Stimulated activated CD8-positive, alpha-beta memory T cell treated with anti-CD3 and anti-CD28 coated beads, Interleukin-4, amount 100 ng/mL, for 1 hour (primary cell): ENCODE measurements at places on chromosomes 5 and 9.
A peak's percentile ranks its signal among the peaks of the same experiment; 100 is the strongest.

- no peak for DNase-seq
Observed at GRCh38 chr5:140551872-140552271, 4.4 kb downstream of the EIF4EBP3 start.

- DNase-seq, result no peak
Observed at GRCh38 chr5:8382456-8382855, 513.5 kb downstream of the MTRR start.

DNA sequence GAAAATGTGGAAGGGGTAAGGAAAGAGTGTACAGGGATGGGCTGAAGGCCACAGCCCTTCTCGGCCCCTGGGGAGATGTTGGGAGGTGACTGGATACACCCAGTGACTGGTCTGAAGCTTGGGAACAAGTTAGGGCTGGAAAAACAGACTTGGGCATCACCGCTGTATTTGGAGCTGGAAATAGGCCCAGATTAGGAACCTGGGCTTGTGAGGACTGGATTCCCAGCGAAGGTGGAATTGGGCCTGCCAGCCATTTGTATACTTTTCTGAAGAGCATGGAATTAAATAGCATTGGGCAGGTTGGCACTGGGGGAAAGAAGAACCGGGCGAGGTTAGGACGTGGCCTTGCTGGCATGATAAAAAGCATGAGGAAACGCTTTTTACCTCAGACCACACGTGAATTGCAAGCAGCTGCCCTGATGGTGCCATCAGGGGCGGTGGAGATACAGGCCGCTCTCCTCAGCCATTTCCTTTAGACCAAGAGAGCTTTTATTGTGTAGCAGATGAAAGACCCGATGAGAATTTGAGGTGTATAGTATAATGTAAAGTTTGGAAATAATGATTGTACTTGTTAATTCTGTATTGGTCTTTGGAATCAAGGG lies 37.8 kb downstream of the OTULIN start:
- no peak for DNase-seq

DNA sequence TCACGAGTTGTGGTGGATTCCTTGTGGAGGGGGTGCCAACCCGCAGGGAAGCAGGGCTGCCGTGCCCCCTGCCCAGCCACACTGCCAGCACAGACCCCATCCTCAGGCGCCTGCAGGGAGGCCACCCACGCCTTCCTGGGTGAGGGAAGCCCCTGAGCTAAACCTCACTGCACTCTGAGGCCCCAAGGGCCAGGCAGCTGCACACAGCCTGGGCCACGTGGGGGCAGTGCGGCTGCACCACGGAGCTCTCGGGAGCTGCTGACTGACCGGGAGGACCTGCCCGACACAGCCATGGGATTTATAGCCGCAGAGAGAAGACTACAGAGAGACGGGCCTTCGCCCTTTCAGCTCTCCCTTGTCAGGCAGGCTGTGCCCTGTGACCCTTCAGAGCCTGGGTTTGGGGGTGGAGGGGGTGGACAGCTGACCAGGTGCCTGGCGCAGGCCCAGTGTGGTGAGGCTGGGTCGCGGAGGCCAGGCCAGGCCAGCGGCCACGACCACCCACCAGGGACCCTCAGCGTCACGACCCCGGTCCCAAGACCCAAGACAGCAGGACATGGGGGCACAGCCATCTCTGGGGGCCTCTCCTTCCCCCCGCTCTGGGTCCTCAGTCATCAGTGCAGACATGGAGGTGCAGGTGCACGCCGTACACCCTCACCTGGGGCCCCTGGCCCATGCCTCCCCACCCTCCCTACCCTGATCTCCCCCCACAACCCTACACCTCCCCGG lies 4.3 kb upstream of the AHRR start:
- no peak for DNase-seq

- no peak for DNase-seq
Observed at GRCh38 chr9:69476016-69476415, 151.0 kb downstream of the ENTREP1 start.

DNA sequence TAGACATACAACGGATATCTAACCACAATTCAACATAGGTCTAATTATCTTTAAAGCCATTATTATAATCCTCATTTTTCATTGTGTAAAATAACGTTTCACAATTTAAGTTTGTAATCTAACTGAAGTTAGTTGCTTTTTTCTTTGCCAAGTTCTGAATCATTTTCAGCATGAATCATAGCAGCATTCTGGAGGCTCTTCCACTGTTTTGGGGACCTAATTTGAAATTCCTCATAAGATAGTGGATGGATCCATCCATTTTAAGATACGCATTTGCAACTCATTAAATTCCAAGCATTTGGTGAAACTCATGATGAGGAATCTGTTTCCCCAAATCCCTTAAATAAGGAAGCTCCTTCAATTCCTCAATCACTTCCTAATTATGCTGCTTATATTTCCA lies 447.1 kb upstream of the CDH10 start:
- DNase-seq, result no peak

- DNase-seq, result no peak
Observed at GRCh38 chr9:103997856-103998370, 96.2 kb upstream of the SMC2 start.

DNA sequence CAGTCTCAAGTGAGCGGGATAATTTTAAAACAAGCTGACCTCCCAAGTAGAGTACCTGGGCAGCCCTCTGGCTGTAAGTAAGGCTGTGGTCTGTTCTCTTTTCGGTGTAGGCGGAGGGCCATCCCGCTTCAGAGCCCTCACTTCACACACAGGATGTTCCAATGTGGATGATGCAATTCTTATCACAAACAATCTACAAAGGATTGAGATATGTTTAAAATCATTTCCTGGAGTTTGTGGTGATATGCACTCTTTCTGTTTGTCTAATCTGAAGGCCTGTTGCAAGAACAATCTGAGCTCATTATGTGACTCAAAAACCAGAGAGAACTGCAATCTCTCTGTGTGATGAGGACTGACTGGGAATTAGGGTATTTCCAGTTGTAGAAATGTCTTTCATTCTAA lies 42.5 kb downstream of the ITGA2 start:
- no peak for DNase-seq

GRCh38 chr5:141001446-141001843 lies 35.2 kb downstream of the PCDHAC2 start:
- no peak for DNase-seq

DNA sequence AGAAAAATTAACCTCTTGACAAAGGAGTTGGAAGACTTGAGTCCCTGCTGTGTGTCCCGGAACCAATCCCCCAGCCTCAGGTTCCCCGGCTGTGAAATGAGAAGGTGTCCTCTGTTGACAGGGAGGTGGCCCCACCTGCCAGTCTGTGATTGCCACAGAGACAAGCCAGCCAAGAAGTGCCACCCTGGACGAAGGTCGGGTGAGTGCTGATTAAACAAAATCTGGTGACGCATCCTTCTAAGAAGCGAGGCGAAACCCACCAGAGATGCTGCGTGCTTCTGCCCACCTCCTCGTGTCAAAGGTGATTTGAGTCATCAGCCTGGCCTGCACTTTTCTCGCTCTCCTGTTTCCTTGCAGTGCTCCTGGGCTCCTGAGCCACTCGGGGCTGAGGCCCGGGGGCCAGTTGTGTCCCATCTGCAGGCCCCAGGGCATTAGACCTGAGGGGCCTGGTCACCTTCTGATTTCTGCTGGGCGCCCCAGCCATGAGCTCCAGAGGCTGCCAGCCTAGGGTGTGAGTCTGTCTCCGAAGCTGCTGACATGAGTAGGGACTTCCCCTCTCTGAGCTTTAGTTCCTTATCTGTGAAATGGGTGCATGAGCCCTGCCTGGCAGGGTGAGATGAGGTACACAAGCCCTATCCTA lies 28.7 kb downstream of the NEK6 start:
- no peak for DNase-seq

GRCh38 chr5:150584556-150585335 lies 55.7 kb upstream of the SYNPO start:
- DNase-seq, result no peak

DNA sequence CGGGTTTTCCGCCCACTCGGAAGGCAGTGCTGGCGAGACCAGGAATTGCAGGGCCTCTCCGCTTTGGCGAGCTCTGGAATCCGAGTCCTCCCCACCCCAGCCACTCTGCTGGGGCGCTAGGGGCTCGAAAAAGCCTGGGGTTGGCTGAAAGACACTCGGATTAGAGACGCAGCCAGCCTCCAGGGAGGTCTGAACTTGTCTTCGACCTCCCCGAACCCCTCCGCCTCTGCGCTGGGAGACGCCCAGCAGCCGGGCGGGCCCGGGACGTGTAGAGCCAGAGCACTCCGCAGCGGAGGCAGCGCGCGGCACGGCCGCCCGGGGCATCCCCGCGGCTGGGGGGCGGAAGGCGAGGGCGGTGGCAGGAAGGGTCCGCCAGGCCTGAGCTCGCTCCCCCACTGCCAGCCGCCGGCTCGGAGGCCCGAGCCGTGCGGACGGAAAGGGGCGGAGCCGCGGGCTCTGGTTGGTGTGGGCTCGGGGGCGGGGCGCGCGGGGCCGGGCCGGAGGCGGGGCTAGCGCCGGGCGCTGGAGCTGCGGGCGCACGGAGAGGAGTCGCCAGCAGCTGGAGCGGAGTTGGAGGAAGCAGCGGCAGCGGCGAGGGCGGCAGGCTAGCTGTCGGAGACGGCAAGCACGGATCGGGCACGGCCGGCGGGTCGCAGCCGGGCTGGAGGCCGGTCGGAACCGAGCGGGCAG lies at the start of gene PIK3R1:
Gene PIK3R1, plus strand, starts transcription at position 549 of the 690 bp plus-strand sequence. CDS start 10,920 bp downstream, outside the sequence.
- peak; percentile 88 for DNase-seq

DNA sequence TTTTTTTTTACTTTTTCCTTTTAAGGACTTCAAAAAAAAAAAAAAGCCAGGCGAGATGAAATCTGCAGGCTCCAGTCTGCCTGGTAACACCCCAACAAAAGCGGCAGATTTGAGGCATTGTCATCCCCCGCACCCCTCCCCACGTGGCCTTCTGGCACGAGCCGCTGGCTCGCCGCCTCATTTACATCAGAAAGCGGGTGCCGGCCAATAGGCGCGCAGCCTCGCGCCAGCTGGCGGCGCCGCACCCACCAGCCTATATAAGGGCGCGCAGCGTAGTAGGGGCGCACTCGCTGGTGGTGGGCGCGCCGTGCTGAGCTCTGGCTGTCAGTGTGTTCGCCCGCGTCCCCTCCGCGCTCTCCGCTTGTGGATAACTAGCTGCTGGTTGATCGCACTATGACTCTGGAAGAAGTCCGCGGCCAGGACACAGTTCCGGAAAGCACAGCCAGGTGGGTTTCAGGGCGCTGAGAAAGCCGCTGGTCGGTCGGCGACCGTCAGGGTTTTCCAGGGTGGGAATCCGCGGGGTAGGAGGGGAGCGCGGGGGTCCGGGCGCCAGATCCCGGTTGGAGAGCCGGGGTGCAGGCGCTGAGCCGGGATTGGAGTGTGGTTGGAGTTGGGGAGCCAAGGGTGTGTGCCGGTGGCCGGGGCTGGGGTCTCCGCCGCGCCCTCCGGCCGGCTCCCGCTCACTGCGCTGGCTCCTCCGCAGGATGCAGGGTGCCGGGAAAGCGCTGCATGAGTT lies at the start of gene GADD45G:
Gene GADD45G, plus strand, starts transcription at position 284 of the 736 bp plus-strand sequence. Its CDS starts 110 bp downstream, at position 394.
- peak; percentile 47 for DNase-seq

GRCh38 chr5:123261752-123262151 lies 161.5 kb downstream of the CEP120 start:
- DNase-seq, result no peak
